ENCODE measurements at places on chromosomes 7 and 10.
A peak's percentile ranks its signal among the peaks of the same experiment; 100 is the strongest.

DNA sequence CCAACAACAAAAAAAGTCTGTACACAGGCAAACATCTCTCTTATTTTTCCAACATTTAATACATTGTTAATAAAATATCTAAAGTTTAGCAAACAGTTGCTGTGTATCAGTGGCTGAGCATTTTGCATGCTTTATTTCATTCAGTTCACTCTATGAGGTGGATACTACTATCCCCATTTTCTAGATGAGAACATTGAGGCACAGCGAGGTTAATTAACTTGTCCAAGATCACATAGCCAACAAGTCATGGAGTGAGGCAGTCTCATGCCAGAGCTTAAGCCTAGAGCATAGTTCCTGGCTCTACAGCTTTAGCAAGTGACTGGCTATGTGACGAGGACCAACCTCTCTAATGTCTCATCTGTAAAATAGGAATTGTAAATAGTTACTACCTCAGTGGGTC lies 4.4 kb downstream of the GATAD1 start:
- DNase-seq: no peak

GRCh38 chr7:22544245-22544644 lies 44.3 kb upstream of the STEAP1B start:
- DNase-seq: no peak

- no peak for DNase-seq
Measured at GRCh38 chr10:93088466-93088865, 14.8 kb downstream of the CYP26A1 start.

- DNase-seq: no peak
Measured at GRCh38 chr7:27410812-27411544, 168.4 kb downstream of the EVX1 start.

- DNase-seq: no peak
Measured at GRCh38 chr7:27651702-27652101, 11.0 kb downstream of the HIBADH start.

- DNase-seq: no peak
Measured at GRCh38 chr10:113302062-113302461, 250.8 kb upstream of the HABP2 start.

GRCh38 chr10:102163342-102163989 lies 11.3 kb downstream of the NOLC1 start:
- DNase-seq: no peak

DNA sequence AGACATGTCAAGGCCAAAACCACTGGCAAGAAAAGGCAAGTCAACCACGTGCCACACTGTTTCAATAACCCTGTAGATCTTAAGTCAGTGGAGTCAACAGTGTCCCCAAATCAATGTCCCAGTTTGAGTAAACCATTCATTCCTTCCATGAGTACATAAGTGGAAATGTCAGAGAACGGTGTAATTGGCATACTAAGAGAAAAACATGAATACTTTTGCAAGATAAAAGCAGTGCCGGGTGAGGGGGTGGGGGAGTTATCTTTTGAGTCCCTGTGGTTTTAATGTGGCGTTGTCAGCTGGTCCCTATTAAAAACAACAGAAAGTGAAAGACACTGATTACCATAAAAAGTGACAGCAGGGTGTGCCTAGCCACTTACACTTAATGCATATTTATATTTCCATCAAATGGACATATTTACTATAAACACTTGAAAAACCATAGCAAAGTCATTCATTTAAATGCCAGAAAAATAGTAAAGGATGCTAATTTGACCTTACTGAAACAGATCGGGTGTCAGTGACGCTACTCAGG lies 37.8 kb downstream of the RSU1 start:
- DNase-seq: no peak

GRCh38 chr10:23001901-23002516 lies 74.2 kb downstream of the ARMC3 start:
- DNase-seq: no peak

- no peak for DNase-seq
Measured at GRCh38 chr10:58853668-58854067, 322.8 kb upstream of the PHYHIPL start.

GRCh38 chr7:50723888-50724287 lies 58.8 kb downstream of the GRB10 start:
- no peak for DNase-seq

DNA sequence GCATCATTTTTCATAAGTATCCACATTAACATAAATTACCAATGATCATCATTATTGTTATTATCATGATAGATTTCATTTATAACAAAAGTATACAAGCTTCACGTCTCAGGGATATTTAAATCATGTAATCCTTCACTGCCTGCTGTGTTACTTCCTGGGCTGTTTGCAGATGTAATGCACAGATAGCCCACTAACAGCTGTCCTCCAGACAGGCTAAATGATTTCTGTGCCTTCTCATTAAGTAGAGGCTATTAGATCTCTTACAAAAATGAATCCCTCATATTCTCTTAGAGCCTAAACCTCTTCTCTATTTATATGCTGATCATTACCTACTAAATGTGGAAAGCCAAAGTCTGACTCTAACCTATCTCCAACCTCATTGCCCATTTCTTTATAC lies 9.3 kb downstream of the PCLO start:
- DNase-seq: no peak

GRCh38 chr7:43808410-43808809 lies 49.9 kb downstream of the BLVRA start:
- no peak for DNase-seq

- DNase-seq: no peak
Measured at GRCh38 chr7:153217032-153217431, 457.5 kb downstream of the ACTR3B start.

- no peak for DNase-seq
Measured at GRCh38 chr10:69468751-69469089, 17.5 kb downstream of the TSPAN15 start.

- DNase-seq: no peak
Measured at GRCh38 chr7:80869106-80869784, 49.6 kb downstream of the SEMA3C start.

DNA sequence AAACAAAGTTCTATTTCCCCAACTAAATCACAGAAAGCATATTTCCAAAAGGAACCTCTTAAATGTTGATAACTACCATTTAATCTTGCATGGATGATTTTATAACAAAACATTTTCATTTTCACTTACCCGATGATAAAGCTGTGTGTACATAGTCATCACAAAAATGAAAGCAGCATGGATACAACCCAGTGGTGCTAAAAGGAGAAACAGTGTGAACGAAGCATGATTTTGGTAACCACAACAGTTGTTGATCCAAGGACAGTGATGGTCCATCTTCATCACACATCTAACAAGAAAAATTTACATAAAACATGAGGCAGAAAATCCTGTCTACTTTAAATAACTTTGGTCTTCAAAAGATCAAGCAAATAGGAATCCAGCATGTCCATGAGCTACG lies 4.7 kb downstream of the ZDHHC6 start:
- no peak for DNase-seq

DNA sequence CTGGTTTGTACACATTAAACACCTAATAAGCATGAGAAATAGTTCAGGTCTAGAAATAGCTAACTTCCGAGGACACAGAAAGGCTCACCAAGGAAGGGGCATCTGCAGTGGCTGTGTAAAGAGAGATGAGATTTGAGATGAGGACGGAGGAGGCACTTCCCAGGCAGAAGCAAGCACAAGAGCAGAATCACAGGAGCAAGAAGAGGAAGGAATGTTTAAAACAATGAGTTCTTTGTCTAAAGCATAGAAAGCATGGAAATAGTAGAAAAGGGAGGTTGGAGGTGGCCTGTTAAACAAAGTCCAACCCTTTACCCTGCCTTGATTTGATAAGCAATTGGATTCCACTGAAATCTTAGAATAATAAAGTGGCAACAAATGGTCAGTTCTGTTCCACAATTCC lies 11.6 kb upstream of the PON3 start:
- no peak for DNase-seq

- no peak for DNase-seq
Measured at GRCh38 chr7:148056406-148056805, 534.2 kb upstream of the C7orf33 start.

- DNase-seq: no peak
Measured at GRCh38 chr10:122207596-122207995, 63.5 kb upstream of the BTBD16 start.

DNA sequence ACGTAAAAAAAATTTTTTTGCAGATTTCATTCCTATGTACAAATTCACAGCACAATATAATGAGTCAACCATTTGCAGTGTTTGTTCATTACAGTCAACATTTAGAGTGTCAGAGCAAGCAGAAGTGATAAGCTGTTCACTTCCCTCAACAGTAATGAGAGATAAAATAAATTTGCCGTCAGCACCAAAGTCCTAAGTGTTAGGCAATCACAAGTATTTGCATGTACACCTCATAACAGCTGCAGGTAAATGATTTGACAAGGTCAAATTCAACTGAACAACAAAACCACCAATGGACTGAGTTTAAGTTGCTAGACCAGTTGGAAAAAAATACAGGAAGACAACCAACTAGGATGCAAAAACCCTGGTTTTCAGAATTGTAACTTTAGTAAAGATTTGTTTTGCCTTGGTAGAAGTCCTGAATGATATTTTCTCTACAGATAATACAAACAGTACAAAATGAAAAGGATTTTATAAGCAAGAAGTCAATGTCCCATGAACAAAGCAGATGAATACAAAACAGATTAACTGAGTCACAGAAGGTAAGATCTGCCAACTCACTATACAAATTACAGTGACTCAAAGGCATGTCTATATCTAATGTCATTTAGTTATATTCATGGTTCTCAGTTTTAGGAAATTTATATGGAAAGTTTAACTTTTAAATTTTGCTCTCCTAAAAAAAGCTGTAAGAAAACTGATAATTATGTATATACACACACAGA lies 10.4 kb downstream of the RAPGEF5 start:
- no peak for DNase-seq

- no peak for DNase-seq
Measured at GRCh38 chr10:102408728-102409603, 9.6 kb downstream of the PSD start.

DNA sequence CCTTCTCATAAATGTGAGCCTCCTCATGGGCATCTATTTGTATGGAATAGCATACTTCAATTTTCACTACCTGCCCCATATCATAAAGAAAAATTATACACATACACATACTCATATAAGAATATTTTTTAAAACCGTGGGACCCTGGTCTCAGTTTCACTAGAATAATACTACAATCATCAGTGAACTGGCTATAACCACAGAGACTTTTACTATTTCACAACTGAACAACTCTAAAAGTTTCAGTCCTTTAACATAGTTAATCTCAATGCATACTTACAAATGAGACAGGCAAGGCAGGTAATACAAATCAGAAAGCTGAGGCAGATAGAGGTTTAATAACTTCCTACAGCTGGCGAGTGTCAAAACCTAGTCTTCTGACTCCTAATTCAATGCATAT lies 83.1 kb downstream of the LRRN3 start:
- DNase-seq: no peak

GRCh38 chr10:60480865-60481563 lies 91.3 kb upstream of the ANK3 start:
- peak; percentile 42 for DNase-seq

DNA sequence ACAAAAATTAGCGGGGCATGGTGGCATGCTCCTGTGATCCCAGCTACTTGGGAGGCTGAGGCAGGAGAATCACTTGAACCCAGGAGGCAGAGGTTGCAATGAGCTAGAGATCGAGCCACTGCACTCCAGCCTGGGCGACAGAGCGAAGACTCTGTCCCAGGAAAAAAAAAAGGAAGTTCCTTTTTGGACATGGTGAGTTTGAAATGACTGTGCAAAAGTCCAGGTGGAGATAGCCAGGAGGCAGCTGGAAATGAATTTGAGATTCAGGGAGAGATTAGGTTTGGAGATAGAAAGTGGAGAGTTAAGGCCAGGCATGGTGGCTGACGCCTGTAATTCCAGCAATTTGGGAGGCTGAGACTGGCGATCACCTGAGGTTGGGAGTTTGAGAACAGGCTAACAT lies 139.1 kb downstream of the MARCHF5 start:
- no peak for DNase-seq

DNA sequence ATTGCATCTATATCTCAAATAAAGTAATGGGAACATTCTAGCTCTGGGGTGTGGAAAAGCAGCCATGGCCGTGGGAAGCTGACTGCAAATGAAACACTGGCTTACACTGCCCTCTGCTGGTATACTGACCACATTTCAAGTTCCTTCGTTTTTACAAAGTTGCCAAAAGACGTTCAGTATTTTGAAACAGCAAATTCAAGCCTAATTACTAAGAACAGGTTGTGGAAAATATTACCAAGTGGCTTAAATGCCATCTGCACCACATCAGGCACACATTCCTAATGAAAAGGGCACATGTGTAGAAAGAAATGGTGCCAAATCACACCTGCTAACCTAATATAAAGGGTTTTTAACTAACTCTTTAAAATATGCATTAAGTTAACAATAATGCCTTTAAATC lies 83.9 kb downstream of the JAZF1 start:
- peak; percentile 56 for DNase-seq

GRCh38 chr10:59997827-59998525 lies 91.6 kb upstream of the CCDC6 start:
- DNase-seq: no peak

DNA sequence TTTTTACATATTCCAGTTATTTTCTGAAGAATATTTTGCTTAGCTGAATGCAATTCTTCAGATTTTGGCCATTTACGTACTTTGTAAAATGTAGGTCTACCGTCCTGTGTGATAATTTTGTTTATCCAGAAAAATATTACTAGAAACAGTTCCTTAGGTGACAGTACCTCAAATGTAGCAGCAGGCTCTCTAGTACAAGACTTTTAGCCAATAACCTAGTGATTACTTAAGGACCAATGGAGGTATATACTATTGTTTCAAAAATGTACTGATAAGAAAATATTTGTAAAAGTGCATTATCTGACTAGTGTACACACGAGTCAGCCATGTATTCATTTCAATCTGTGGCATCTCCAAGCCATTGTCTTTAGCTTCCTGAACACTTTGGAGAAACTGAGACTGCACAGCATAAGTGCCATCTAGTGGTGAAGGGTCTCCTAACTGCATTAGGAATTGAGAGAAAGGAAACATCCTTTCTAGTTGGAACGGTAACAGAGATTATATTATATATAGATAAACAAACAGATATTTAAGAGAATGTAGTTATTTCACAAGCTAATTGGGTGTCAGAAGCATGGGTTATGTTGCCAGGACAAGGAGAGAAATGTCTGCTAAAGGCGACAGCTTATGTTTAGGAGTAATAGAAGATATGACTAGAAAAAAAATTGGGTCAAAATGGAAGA lies 23.7 kb downstream of the RTKN2 start:
- DNase-seq: no peak

DNA sequence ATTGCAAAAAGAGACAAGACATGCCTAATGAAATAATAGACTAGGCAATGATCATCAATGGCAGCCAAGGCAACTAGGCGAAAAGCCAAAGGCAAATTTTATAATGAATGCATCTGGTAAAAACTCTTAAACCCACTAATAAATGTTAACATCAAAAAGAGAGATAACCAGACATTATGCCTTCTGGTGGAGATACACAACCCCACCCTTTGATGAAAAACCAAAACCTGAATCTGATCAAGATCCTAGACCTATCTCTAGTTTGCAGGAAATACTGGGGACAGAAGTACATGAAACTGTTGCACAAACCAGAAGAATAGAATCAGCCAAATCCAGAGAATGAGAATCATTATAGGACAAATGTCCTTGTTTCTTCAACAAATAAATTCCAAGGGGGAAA lies 22.0 kb upstream of the GSAP start:
- no peak for DNase-seq

GRCh38 chr10:117004227-117005025 lies 561 bp downstream of the SHTN1 start:
- DNase-seq: peak; percentile 43

- DNase-seq: no peak
Measured at GRCh38 chr10:64271508-64271907, 750.3 kb downstream of the REEP3 start.

Data from DMS 273 treated with DMSO at 0.1 percent for 48 hours (cell line).